T-helper 2 cell treated with Interferon-gamma antibody and Interleukin-4, amounts not matched to agents 5 μg/mL and 100 μg/mL, for 36 hours (primary cell): ENCODE measurements at places on chromosomes 12 and 14.

DNA sequence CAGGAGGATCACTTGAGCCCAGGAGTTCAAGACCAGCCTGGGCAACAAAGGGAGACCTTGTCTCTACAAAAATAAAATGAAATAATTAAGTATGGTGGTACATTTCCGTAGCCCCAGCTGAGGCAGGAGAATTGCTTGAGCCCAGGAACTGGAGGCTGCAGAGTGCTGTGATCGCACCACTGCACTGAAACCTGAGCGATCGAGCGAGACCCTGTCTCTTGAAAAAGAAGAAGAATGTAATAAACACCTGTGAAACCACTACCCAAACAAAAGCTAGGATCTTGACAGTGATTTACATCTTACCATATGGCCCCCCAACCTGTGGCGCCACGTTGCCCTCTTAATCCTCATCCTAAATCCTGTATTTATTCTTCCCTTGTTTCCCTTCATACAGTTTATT lies 5.7 kb upstream of the DTX1 start:
- DNase-seq, result no peak

DNA sequence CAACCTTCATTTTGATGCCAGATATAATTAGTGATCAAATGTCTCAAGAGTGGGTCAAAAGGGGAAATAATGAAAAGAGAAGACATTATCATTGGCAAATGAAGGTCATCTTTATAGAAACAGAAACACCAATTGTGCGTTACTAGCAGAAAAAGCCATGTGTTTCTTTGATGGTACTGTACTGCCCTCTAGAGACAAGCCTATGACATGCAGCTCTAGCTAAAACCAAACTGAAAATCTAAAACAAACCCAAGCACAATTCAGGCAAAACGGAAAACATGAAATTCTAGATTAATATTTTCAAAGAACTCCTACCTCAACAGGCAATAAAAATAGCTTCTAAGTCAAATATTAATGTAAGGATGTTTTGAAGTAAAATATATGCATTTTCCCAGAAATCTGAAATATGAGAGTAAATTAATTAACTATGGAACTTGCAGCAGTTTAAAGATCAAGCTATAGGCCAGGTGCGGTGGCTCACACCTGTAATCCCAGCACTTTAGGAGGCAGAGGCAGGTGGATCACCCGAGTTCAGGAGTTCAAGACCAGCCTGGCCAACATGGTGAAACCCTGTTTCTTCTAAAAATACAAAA lies 115.4 kb downstream of the KLHL28 start:
- no peak for DNase-seq

- DNase-seq, result no peak
Measured at GRCh38 chr12:110995016-110995415, 74.6 kb upstream of the MYL2 start.

DNA sequence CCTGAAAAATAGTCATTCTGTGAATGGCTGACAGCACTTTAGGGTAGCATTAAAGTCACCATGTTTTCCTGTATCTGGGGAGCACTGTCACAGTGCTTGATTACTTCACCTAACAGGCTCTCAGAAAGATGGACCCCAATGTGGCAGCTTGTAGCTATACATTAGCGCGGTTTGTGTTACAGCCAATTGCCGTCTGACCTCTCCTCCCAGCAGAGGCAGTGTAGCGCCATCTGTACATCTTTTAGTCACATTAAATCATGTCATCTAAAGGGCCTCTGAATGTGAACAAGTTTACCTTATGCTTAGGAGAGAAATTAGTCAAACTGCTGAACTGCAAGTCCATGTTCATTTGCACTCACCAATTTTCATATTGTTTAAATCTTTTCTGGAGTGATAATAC lies 113.7 kb downstream of the LMO3 start:
- DNase-seq, result no peak

- no peak for DNase-seq
Measured at GRCh38 chr12:99235381-99235780, 412.2 kb upstream of the GARIN6 start.

DNA sequence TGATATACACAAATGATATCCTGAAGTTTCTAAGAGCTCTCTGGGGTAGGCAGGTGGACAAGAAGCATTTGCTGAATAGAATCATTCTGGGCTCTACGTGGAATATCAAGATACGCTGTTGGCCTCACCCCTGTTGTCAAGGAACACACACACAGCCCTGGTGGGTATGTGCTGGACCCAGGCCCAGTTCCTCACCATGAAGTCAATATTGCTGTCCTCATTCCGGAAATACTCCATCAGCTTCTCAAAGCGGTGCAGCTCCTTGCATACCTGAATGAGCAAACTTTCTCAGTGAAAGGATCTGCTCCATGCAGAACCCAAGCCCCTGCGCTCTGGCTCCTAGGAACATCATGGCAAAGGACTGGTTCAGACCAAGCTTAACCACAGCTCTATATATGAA lies 31.4 kb downstream of the PRPF40B start:
- DNase-seq, result no peak

- peak; percentile 31 for DNase-seq
Measured at GRCh38 chr14:50521912-50522341, 10.4 kb downstream of the MAP4K5 start.

- DNase-seq, result peak; percentile 6
Measured at GRCh38 chr12:105476616-105477015, 146.1 kb downstream of the C12orf75 start.

GRCh38 chr14:91125271-91125660 lies 11.4 kb downstream of the DGLUCY start:
- no peak for DNase-seq

GRCh38 chr12:87348071-87348470 lies 681.1 kb downstream of the C12orf50 start:
- no peak for DNase-seq

GRCh38 chr12:75836533-75836932 lies 195.0 kb downstream of the PHLDA1 start:
- DNase-seq, result no peak

- no peak for DNase-seq
Measured at GRCh38 chr12:125187148-125187745, 122.0 kb downstream of the AACS start.

DNA sequence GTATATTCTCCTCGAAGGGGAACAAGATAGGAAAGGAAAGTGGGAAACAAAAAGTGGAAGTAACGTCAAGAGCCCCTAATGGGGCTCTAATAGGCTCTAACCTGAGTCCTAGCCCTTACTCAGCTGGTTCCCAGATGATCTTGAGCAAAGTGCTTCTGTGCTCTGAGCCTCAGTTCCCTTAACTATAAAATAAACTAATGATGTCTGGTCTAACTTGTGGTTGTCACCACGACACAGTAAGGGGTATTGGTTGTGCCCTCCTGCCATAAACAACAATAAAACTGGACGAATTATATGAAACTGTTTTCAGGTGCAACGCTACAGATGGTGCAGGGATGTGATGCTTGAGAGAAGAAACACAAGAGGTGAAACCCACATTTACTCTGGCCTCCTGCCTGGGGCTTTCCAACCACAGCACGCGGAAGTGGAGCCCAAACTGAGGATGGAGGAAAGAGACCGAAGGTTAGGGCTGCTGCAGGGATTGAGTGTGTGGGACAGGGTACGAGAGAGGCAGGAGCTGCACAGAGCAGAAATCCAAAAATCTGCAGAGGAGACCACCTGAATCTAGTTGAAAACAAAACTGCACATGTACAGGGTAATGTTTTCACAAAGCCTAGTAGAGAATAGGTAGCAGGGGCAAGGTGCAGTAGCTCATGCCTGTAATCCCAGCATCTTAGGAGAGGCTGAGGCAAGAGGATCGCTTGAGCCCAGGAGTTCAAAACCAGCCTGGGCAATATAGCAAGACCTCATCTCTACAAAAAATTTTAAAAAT lies 45.6 kb upstream of the BCL2L14 start:
- DNase-seq, result peak; percentile 41

DNA sequence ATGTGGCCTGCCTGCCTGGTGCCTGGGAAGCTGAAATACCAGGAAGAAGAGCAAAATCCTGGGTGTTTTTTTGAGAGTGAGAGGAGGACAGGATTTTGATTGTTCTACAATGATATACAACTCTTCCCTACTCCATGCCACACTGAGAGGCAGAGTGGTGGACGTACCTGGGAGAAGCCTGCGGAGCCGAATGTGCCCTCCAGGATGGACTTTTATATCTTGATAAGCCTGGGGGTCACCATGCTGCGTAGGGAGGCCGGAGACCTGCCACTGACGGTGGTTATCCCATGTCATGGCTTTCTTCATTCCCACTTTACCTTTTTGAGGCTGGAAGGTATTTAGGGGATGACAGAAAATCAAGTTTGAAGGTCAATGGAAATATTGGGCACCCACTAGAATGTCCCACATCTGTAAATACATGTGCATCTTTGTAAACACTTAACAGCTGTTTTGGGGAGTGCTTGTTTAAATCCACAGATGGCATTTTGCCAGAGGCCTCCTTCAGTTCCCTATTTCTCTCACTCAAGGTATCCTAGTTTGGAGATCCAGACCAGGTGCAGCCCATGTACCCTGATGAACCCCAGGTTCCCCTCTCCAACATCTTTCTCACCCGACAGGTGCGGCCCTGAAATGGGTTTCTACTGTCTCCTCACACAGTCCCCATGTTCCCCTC lies 1.1 kb upstream of the GLT1D1 start:
- DNase-seq, result no peak

DNA sequence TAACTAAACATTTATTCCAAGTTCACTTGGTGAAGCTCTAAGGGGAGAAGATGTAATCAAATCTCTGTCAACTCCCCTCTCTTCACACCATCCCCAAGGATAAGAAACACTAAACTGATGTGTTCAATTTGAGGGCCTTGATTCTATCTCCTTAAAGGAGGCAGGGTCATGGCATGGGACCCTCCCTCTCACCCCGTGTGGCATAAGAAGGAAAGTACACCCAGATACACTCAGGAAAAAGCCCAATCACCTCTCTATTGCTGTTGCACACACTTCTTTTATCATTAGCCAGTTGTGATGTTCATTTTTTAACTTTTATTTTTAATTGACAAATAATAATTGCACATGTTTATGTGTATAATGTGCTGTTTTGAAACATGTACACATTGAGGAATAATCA lies 35.1 kb downstream of the WASHC3 start:
- no peak for DNase-seq

DNA sequence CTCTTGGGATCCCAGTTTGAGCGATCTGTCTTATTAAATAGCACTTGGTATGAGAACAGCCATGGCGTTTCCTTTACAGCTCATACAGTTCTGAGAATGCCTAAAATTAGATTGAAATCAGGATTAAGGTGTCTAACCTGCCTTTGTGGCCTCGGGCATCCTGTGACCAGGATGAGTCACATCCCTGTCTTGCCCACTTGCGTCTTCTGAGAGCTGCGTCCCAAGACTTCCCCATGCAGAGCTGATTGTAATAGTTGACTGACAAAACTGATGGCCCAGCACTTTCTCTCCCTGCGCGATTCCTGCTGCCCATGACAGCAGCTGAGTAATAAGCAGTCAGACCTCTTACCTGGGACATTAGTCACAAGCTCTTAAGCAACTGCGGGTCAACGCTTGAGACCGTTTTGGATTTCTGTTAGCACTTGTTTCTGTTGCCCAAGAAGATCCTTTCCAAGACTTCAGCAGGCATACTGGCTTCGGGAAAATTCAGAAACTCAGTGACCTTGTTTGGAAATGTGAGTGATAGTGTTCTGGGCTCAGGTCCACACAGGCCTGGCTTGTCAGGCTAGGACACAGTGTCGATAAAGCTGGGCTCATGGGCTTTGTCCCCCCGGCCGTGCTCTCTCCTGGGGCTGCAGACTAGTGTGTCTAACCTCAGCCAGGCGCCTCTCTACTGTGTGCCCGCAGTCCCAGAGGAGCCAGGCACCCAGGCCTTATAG lies 169.9 kb upstream of the HIF1A start:
- DNase-seq, result peak; percentile 82

DNA sequence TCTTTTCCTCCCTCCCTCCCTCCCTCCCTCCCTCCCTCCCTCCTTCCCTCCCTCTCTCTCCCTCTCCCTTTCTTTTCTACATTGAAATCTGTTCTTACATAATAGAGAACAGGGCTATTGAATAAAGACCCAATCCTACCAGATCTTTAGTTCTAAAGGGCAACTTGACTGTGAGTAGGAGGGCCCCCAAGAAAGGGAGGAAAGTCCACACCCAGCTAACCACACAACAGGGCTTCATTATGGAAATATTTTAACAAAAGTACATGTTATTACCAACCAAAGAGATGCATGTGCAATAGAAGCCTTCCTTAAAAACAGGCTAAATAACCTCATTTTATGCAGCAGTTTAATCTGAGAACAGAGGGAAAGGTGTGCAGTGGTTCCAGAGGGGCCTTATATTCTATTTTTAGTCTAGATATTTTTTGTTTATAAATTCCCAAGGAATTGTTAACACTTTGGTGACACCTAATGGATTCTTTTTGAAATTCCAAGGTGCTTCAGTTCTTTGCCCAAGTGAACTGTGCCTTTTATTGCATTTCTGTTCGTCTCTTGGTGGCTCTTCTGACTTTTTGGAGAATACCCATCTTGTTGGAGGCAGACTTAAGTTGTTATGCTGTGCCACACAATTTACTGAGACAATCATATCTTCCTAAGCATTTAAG lies 63.0 kb downstream of the GNS start:
- no peak for DNase-seq

- DNase-seq, result no peak
Measured at GRCh38 chr14:95200404-95200803, 43.1 kb upstream of the DICER1 start.

DNA sequence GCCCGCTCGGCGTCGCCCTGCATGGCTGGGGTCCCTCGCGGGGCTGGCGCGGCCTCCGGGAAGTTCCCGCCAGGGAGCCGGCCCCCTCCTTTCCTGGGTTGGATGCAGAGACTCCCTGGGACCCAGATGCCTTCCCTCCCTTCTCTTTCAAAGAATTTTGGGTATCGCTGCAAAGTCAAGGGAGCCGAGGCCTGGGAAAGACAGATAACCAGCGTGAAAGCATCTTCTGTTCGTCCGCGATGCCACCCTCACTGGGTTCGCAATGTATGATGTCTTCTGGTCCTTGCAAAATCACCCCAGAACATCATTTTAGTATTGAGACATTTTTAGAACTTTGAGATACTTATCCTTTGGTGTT lies 451 bp downstream of the IRAK3 start:
- DNase-seq, result no peak

- no peak for DNase-seq
Measured at GRCh38 chr14:48747561-48748089, 838.6 kb downstream of the RPS29 start.

GRCh38 chr14:71824816-71825215 lies 107.4 kb upstream of the RGS6 start:
- DNase-seq, result no peak

GRCh38 chr12:3190101-3190500 lies 112.9 kb downstream of the TSPAN9 start:
- no peak for DNase-seq

DNA sequence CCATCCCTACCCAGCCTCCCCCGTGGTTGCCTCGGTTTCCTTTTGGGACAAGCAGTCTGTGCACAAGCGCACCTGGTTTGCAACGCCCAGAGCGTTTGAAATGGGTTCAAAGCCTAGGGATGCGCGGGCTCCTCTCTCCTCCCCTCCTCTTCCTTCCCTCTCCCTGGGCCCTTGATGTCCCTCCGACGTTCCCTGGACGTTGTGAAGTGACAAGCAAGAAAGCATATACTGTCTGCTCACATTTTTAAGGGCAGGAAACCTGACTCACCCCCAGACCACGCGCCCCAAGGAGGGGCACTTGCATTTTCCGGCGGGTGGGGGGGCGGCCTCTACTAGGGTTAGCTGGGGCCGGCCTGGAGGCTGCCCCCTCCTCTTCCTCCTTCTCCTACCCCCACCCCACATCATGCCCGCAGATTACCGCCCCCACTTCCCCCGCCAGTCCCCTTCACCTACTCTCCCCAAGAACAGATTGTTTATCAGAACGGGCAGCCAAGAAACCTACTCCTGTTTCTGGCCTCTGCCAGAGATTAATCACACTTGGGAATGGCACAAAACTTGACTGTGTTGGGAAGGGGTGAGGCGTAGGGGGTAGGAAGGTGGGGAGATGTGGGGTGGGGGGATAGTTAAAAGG lies 9.5 kb upstream of the IRF2BPL start:
- DNase-seq, result peak; percentile 60

GRCh38 chr12:103956509-103957027 lies 9.1 kb upstream of the TDG start:
- DNase-seq, result no peak
